CD8-positive, alpha-beta memory T cell (primary cell): ENCODE measurements at places on chromosomes 7 and 10. TPM values are rescaled to one million over a fixed set of nuclear protein-coding genes. Genes with fewer than 3 reads are reported as not detected.

- no peak for DNase-seq
Observed at GRCh38 chr10:51894771-51895578, 195.6 kb upstream of the CSTF2T start.

GRCh38 chr7:31019509-31019908, 32.6 kb upstream of the ADCYAP1R1 start:
- DNase-seq: no peak

Gene LRRN3
- total RNA-seq: 101 TPM

GRCh38 chr10:27399871-27400270, 104.2 kb upstream of the RAB18 start:
- no peak for DNase-seq

GRCh38 chr10:29859521-29860130, 199.8 kb downstream of the JCAD start:
- DNase-seq: no peak

DNA sequence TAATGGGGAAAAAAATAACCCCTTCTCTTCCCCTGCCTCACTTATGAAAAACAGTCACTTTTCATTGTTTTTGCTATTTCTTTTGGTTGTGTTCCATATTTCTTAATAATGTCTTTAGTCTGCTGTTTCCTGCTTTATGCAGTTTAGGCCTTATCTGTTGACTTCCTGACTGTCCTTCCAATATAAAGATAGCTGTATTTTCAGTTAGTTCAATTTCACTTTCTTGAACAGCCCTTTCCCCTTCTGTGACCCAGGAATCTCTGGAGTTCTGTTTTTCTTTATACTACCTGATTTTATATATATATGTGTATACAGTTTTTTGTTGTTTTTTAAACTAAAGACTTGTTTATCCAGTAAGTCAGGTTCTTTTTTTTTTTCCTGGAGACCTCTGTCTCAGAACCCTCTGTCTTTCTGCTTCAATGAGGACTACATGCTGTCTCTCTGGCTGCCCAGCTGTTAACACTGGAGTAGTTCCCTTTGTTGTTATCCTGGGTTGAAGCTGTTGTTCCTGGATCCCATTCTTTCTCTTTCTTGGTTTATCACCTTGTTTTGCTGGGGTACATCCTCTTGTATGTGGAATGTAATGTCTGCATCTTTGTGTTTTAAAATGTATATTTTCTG, 87.2 kb downstream of the GSDME start:
- DNase-seq: no peak

DNA sequence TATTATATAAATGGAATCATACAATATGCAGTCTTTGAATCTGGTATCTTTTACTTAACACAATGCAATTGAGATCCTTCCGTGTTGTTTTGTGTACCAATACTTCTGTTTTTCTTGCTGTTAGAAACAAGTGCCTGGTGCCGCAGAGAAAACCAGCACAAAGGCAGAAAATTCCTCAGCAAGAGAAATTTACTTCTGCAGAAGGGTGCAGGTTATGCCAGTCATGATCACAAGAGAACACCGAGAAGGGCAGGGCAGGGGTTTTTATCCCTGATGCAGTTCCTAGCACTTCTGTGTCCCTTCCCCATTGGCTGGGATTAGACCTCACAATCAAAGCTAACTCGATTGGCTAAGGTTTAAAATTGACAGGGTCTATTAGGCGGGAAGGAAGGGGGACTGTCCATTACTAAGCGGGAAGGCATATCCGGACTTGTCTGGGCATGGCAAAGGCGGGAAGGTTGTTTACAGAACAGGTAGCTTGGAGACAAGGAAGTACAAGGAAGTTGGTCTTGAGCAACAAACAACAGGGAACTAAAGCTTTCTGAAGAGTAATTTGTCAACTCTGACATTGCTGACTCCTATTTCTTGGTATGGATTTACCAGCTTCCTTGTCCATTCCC, 2.4 kb upstream of the ZNF33B start:
- DNase-seq: no peak

Gene ATOH7
- total RNA-seq: not detected

- peak; percentile 72 for DNase-seq
Observed at GRCh38 chr7:41881331-41882130, 178.6 kb upstream of the INHBA start.

Gene INHBA
- not detected for total RNA-seq

Gene UTF1
- not detected for total RNA-seq

DNA sequence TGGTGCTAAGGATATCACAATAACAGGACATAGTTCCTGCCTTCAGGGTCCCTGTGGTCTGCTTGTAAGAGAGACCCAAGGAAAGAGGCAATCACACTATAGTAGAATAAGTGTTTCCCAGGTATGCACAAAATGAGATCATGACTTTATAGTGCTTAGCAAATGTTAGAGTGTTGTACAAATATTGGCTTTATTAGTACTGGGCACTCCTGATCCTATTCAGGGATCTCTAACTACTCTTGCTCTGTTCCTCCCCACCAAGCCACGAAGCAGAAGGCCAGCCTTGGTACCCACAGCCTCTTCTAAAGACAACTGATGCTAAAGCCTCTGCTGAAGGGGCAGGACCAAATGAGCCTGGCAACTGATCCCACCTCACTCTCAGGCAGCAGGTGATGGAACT, 75.1 kb downstream of the HERPUD2 start:
- DNase-seq: no peak

Gene SNCG
- total RNA-seq: not detected

GRCh38 chr10:30813872-30814481, 184.4 kb upstream of the LYZL2 start:
- DNase-seq: no peak

Gene FAM25C
- not detected for total RNA-seq
